IPS DF 6.9 (cell line): ENCODE measurements at places on chromosomes 6 and 20.

DNA sequence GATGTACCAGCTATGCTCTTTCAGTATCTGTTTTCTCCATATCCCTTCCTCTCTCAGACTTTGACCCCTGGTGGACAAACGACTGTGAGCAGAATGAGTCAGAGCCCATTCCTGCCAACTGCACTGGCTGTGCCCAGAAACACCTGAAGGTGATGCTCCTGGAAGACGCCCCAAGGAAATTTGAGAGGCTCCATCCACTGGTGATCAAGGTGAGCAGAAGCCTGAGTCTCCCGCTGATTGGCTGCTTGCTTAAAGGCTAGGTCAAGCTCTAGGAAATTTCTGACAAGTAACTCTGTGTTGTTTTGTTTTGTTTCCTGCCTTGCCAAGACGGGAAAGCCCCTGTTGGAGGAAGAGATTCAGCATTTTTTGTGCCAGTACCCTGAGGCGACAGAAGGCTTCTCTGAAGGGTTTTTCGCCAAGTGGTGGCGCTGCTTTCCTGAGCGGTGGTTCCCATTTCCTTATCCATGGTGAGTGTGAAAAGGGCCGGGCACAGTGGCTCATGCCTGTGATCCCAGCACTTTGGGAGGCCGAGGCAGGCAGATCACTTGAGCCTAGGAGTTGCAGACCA, 28.6 kb downstream of the C6orf89 start:
- peak; percentile 27 for DNase-seq

GRCh38 chr6:13927203-13927602, 2.5 kb downstream of the RNF182 start:
- DNase-seq: no peak

- no peak for DNase-seq
Observed at GRCh38 chr6:28751963-28752350, 171.8 kb downstream of the TRIM27 start.

DNA sequence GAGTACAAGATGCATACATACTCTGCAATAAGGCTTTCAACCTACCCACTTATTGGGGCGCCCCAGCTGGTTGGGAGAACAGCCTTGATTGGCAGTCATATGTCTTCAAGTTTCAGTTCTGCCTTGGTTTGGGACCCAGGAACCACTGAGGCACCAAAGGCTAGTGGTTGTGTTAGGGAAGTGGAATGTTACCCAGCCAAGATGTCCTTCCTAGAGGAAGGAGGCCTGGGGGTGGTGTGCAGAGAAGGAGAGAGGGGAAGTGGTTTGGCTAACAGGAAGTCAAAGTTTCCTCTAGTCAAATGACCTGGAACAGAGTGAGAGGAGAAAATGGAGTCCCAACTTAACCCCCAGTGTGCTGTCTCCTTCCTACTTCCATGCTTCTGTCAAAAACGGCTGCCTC, 59.4 kb downstream of the CD164 start:
- DNase-seq: no peak

DNA sequence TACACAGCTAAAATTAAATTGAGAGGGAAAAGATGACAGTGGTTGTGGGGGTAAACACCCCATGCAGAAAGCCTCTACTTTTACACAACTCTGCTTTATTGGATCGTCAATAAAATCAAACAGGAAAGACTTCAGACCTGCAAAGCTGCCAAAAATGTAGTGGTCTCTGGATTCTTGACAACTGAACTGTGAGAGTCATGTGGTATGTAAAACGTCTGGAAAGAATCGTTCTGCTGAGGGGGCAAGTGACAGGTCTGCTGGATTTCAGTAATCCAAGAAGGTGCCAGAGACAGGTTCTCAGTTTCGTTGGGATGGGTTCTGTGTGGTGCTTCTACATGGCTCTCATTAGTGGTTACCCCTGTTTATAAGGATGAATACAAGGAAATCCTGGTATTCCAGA, 63.3 kb downstream of the TSPYL4 start:
- no peak for DNase-seq

- DNase-seq: no peak
Observed at GRCh38 chr6:157823001-157823527, at the start of gene SNX9. TSS of gene SNX9 (plus strand) at chr6:157823246. CDS start at chr6:157823435, 189 bp downstream.

DNA sequence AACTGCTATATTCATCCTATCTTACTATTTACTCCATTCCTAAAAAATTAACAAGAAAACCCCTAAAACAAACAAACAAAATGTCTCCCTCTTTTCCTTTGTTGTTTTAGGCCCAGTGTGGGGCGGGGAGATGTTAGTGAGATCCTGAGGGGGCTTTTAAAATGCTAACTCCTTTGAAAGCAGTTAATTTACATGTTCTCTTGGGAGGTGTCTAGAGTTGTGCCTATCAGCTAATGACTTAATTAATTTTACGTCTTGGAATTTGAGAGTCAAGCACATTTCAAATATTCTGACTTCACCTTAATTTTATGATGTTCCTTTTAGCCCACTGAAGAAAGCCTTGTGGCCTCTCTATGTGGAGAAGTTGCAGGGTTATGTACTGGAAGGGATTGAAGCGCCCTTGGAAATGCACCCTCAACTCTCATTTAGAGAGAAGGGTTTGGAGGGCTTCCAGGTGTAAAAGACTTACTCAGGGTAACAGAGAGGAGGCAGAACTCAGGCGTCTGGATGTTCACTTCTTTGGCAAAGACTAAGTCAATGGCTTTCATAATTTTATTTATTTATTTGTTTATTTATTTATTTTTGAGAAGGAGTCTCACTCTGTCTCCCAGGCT, 4.9 kb downstream of the SASH1 start:
- DNase-seq: no peak

DNA sequence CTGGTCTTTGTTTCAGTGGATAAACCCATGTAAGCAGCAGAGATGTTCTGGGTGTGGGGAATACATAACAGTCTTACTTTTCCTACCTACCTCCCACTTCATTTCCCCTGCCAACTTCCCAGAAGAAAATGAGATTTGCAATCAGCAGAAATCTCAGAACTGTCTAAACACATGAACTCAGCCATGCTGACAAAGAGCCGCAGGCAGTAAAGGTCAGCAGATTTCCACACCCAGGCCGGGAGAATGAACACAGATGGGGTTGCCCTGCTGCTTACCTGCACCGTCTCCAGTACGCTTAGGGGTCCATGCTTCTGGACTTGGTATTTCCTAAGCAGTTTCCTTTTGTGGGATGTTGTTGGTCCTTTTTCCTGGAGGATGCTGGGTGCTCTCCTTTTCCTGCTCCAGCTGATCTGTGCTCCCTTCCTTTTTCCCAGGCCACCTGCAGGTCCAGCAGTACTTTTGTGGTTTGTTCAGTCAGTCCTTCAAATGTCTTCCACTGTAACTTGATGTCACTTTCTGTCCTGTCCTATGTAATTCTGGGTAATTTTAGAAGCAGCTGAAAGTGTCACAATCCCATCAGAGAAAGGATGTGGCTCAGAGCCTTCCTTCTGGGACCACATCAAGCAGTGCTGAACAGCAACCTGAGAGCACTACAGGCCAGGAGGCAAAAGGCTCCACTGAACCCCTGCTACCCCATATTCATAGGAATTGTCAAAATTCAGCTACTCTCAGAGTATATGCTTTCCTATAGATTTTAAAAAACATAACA, 129.0 kb downstream of the CEP57L1 start:
- DNase-seq: no peak

DNA sequence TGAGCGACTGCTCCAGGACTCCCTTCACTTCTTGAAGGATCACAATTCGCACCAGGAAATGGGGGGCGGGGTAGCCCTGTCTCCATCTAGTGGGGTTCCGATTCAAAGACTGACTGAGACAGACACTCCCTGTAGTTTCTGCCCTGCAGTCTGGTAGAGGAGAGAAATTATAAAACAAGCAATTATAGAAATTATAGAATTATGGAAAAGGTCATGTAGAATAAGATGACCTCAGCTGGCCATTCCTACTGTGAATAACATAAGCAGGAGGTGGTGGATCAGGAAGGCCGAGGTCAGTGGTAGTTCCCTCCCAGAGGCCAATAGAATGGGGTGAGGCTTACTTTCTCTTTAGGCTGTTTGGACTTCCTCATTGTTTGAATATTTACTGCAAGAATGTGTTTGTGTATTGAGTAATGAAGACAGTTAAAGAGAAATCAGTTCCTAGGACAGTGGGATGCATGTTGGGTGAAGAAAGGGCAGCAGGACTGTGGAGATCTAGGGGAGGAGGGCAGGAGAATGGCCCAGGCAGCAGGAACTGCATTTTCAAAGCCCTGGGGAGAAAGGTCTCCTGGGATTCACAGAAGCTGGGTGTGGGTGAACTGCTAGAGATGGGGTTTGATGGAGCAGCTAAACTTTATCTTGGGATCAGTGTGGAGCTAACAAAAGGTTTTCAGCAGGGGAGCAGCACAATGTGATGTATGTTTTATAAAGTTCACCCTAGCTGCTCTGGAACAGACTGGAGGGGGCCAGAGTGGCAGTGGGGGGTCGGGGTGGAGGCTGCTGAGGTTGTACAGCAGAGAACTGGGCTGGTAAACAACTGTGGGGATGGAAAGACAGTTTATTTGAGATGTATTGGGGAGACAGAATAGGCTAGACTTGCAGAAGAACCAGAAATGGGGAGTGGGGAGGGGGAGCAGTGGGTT, 2.1 kb downstream of the ZNF341 start:
- no peak for DNase-seq

GRCh38 chr6:79687759-79688158, 56.6 kb downstream of the SH3BGRL2 start:
- DNase-seq: no peak

- DNase-seq: no peak
Observed at GRCh38 chr20:24241466-24241865, 228.0 kb upstream of the SYNDIG1 start.

DNA sequence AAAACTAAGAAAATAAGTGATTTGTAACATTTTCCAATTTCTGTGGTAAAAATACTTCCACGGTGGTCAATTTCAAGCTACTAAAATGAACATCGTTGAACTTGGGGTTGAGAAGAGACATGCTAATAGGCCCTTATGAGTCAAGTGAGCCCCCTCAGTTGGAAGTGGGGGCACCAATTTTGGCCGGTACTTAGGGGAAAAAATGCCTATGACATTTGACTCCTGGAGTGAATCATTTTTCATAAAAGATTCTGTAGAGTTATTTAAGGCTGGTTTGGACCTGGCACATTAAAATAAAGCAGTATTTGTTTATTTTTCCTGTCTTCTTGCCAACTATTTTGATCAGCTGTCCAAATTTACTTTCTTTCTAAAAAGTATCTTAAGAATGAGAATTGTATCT, 32.4 kb upstream of the CAP2 start:
- no peak for DNase-seq

DNA sequence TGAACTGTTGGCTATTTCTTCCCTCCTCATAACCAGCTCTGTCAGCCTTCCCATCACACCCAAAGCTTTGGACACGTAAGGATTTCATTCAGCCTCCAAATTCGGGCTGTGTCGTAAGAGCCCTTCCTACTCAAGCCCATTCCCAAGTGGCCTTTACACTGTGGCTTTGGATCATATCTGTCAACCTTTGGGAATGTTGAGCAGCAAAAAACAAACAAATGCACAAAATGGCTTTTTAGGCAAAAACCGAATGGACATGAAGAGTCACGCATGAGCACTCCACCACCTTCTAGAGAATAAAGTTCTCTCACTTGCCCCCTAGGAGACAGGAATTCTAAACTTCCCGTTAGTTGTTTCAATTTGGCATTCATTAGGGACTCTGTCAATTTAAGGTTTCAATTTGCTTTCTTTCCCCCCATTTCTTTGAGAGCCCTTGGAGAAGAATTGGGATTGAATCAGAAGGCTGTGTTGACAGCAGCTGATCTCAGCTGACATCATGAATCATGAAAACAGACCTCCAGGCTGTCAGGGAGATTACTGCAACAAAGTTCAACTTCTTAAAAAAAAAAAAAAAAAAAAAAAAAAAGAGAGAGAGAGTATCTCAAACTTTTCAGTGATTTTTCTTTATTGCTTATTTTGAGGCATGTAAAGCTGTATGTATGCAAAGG, 110.3 kb downstream of the BCAS1 start:
- DNase-seq: no peak

DNA sequence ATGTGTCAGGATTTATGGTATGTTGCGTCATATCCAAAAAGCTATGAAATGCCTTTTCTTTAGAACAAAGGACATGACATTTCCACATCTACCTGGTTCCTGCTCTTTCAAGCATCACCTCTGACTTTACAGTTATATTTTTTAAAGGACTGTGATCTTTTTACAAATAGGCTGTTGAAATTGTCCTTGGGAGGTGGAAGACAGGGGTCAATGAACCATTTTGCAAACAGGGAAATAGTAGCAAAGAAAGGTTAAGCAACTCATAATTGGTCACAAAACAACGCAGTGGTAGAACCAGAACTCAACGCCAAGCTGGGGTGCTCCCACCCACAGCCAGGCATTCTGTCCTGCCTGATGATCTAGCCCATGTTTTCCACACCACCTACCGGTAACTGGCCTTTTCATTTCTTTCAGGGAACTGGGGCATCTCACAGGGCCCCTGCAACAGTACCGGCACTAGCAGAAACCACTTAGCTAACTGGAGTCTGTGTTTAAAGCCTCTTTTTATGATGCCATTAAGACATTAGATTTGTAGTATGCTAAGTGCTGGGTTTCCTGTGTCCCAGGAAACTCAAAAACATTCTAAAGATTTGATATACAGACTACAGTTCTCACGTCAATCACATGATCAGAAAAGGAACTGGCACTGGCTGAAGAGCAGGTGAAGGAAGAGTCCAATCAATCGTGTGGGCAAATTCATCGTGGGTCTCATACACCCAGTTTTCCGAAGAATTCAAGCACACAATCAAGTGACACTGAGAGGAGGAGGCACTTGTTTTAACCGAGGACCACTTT, 13.9 kb downstream of the ZNF217 start:
- no peak for DNase-seq

DNA sequence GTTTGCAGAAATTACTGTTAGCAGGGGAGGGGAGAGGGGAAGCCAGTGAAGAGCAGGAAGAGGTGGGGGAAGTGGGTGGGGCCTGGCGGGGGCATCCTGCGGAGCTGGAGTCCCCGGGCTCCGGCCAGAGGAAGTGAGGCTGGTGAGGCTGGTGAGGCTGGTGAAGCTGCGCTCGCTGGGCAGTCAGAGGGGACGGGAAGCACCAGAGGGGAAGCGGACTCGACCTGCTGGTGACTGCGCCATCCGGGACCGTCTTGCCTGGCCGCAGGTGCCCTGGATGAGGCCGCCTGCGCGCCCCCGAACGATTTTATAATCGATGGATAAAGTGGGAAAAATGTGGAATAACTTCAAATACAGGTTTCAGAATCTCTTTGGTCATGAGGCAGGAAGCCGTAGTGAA, 635.3 kb upstream of the MARCKS start:
- no peak for DNase-seq

DNA sequence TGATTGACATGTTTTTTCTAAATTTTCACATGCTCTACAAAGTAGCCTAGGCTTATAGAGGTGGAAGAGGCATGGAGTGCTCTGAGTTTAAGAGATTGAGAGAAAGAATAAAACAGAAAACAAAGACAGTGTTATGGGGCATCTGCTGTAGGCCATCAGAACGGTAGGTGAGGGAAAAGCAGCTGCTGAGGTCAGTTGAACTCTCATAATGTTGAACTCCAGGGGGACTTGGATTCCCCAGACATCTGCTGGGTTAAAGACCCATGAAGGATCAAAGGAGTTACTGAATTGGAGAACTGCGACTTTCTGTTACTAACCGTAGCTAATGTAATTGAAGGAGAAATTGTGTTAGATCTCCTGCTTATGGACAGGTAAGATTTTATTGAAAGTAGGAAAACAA, 333.9 kb downstream of the TFAP2B start:
- no peak for DNase-seq

- no peak for DNase-seq
Observed at GRCh38 chr6:142744836-142745235, 200.1 kb downstream of the HIVEP2 start.
